ENCODE measurements at places on chromosomes 5 and 9. TPM values are rescaled to one million over a fixed set of nuclear protein-coding genes. Genes with fewer than 3 reads are reported as not detected.

GRCh38 chr9:99019510-99020331 is 76.0 kb downstream of the COL15A1 start:
- H3K4me3 ChIP-seq = no peak overlapping the region
- no peaks in the 10 kb centered on the region for H3K27me3 ChIP-seq
- no peaks in the 10 kb centered on the region for H3K36me3 ChIP-seq
- H3K4me1 ChIP-seq = no peaks in the 10 kb centered on the region
- DNase-seq = no peak

Gene ERMP1
- 50.8 TPM for total RNA-seq

- no peaks in the 10 kb centered on the region for H3K36me3 ChIP-seq
- no peak overlapping the region for H3K4me3 ChIP-seq
- H3K27ac ChIP-seq = no peak overlapping the region
Observed at GRCh38 chr9:129694243-129694646, 28.8 kb downstream of the PRRX2 start.

GRCh38 chr5:170361616-170362015 is 27.6 kb downstream of the KCNMB1 start:
- no peaks in the 10 kb centered on the region for H3K27me3 ChIP-seq
- H3K4me1 ChIP-seq = no peaks in the 10 kb centered on the region
- H3K36me3 ChIP-seq = no peaks in the 10 kb centered on the region
- DNase-seq = no peak
- H3K4me3 ChIP-seq = no peak overlapping the region
- no peak overlapping the region for H3K27ac ChIP-seq

DNA sequence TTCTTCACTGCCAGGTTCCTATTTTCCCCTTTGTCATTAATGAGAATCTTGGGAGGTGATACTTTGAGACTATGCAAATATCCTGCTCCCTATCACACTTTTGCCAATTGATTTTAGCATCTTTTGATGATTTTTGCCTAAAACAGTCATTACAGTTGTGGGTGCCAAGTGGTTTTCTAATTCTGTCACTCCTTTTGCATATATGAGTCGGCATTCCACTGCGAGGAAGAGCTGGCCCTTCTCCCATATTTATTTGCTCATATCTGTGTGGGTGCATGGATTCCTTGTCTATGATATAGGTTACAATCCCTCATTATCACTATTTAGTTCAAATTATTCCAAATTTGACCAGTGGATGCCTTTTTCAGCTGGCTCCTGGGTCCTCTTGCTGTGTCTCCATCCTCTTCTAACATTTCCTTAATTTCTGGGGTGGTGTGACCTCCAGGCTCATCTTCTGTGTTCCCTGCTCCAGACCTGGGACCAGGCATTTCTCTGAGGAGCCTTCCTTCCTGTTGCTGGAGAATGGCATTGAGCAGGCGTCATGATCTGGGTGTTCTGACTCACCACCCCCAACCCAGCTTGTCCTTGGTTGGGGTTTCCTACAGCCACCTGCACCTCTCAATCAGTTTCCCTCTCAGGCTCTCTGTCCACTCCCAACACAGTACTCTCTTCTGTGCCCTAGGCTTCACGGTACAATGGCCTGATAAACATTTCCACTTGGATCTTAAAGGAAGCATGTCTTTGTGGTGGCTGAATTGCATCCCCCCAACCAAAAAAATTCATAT is 106.7 kb downstream of the NXNL2 start:
- H3K4me1 ChIP-seq = no peaks in the 10 kb centered on the region
- no peaks in the 10 kb centered on the region for H3K27me3 ChIP-seq
- no peaks in the 10 kb centered on the region for H3K36me3 ChIP-seq

Gene FOXD4L3
- total RNA-seq = not detected

Measured in colonic mucosa (tissue), 4 donors.